ENCODE measurements at places on chromosomes 11 and 22.

- DNase-seq: no peak
Observed at GRCh38 chr11:119607726-119608125, 121.3 kb downstream of the NECTIN1 start.

DNA sequence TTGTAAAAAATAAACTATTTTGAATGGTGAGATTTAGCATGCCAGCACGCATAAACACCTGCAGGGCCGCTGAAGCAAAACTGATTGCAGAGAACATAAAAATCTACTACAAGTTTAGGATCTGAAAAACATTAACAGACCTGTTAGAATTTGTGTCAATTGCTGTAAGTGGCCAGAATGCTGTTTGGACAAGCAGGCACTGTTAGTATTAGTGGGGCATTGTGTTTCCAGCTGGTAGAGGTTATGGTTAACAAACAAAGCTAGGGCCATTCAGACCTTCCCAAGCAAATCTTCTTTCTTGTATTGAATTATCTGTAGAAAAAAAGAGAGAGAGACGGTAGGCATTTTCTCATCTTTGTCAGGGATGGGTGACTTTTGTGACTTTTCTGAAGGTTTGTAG, 57.6 kb upstream of the OLFML1 start:
- DNase-seq: no peak

GRCh38 chr11:26276798-26277424, 55.0 kb upstream of the ANO3 start:
- peak; percentile 19 for DNase-seq

GRCh38 chr11:60970369-60970774, 1.1 kb upstream of the CD6 start:
- peak; percentile 81 for DNase-seq

- DNase-seq: no peak
Observed at GRCh38 chr11:78823588-78823987, 248.9 kb upstream of the NARS2 start.

- no peak for DNase-seq
Observed at GRCh38 chr22:38981005-38981991, 849 bp upstream of the APOBEC3B start.

DNA sequence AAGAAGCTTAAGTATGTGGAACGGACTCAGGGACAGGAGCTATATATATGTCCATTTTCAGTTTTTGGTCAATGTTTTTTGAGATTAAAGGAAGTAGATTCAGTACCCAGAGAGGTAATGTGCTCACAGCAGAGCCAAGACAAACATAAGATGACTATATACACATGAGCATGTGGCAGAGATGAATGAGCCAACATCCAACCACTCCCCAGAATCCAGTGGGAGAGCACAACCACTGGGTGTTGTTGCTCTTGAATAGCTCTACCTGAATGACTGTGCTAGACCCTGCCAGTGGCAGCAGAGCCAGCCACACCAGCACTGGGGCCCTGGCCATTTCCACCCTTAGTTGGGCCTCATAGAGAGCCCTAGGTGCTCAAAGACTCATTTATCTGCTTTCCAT, 10.7 kb upstream of the SYTL2 start:
- no peak for DNase-seq

- DNase-seq: no peak
Observed at GRCh38 chr11:83685730-83686129, 399.6 kb upstream of the CCDC90B start.

DNA sequence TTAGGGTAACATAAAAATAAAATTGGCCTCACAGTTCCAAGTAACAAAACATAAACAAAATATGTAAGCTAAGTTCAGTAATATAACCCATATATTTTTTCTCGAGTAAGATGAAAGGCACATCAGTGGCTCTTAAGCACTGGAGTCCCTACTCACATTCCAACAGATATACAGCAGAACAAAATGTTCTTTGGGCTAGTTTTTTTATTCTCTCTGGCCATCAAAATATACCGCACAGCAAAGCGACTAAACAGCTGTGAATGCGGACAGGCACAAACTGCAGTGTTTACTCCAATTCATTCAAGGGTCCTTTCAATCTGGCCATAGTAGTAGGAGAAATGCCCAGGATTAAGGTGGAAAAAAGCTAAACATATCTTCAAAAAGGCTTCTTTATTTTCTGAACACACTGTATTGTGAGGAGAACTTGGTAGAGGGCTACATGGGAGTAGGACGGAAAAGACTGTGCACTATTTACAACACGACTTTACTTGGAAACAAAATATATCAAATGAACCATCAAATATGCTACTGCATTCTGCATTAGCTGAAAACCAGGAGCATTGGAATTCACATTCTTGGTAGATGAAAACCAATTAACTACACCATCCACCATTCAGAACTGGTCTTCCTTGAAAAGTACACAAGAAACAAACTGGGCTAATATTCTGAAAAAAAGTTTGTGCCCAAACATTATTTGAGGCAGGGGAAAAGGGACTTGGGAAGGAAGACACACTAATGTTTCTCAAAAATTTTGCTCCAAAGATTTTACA, 4.4 kb downstream of the CDON start:
- no peak for DNase-seq

DNA sequence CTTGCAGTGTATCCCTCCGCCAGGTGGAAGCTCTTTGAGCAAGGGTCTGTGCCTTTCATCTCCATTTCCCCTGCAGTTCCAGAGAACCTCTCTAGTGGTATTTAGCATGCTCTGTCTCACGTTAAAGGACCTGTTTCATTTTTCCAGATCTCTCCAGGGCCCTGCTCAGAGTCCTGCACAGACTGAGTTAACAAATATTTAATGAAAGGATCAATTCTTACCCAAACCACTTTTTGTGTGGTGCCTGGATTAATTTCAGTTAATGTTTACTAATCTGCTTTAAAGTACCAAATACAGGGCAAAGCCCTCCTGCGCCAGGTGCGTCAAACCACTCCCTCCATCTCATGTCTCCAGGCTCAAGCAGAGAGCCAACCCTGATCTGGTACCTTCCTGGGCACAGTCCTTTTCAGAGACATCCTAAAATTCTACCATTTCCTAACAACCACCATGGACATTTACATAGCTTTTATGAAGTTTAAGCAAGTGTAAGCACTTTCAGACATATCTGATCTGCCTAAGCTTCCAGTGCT, 18.7 kb upstream of the ACER3 start:
- no peak for DNase-seq

- no peak for DNase-seq
Observed at GRCh38 chr11:116776522-116776984, 3.8 kb upstream of the BUD13 start.

Data from stimulated activated CD4-positive, alpha-beta T cell treated with anti-CD3 and anti-CD28 coated beads, Interleukin-15, amount 100 ng/mL, for 48 hours (primary cell).